CD4-positive, alpha-beta T cell treated with Interleukin-12 subunit alpha and Interleukin-12 subunit beta, for 1 hour (primary cell): ENCODE measurements at places on chromosomes 5 and 9.

GRCh38 chr9:132283165-132283564 is 71.6 kb downstream of the SETX start:
- DNase-seq, result no peak

DNA sequence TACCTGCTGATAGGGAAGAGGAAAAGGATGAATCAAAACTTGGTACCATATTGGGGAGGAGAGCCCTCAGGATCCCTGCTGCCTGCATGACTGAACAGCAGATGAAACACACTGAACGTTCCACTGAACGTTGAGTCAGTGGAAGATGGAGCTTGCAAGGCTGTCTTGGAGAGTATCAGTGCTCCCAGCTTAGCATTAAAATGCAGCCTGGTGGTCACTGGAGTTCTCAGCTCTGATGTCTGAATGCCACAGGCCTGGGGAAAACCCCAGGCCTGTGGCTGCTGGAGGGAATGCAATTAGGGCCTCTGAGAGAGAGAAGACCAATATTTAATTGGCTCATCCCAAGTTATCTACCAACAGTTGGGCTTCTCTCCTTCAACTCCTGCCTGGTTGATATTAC is 54.5 kb downstream of the PDE4D start:
- no peak for DNase-seq

DNA sequence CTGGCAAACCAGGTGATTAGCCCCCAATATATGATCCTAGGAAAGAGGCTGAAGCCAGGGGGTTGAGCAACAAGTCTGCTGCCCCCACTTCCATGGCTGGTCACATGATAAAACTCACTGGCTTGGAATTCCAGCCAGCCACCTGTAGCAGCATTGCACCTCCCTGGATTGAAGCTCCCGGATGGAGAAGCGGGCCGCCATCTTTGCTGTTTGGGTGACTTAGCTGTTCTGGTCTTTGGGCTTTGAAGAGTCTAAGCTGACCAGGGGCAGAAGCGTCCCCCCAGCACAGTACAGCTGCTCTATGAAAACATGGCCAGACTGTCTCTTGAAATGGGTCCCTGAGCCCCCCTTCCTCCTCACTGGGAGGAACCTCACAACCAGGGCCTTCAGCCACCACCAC is 610.2 kb downstream of the ANXA1 start:
- no peak for DNase-seq

- DNase-seq, result no peak
Measured at GRCh38 chr9:69955536-69956355, 87.9 kb upstream of the MAMDC2 start.

DNA sequence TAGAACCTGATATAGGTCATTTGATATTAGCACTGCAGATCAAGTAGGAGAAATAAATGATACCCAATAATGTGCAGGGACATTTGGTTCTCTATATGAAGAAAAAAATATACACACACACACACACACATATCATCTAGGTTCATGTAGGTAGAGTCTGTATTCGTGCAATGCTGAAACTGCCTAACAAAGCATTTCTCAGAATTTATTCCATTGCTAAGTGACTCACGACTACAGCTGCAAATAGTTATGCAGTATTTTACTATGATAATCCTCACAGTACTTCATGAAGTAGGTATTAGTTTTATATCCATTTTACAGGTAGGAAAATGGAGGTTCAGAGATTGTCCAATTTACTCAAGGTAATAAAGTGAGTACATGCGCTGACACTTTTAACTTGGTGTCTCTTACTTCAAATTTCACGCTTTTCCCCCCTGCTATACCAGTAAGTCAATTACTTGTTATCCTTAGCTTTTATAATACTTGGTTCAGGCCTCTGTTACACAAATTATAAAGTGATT is 2.4 kb downstream of the GIN1 start:
- DNase-seq, result no peak

DNA sequence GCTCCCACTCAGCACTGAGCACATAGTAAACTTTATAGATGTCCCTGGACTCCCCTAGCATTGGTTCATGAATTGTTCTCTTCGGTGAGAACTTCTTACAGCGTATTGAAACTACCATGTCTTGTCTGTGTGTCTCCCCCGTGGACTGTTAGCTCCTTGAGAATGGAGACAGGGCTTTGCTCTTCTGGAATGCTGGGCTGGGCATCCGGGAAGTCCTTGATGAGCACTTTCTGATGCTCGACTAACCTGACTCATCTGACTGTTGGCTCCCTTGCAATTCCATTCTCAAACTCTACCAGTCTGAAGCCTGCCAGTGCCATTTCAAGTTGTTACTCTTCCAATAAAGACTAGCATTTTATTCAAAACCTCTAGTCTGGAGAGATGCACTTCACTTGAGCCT is 15.0 kb upstream of the PFDN1 start:
- no peak for DNase-seq

- DNase-seq, result no peak
Measured at GRCh38 chr9:72888943-72889342, 63.9 kb downstream of the ALDH1A1 start.

DNA sequence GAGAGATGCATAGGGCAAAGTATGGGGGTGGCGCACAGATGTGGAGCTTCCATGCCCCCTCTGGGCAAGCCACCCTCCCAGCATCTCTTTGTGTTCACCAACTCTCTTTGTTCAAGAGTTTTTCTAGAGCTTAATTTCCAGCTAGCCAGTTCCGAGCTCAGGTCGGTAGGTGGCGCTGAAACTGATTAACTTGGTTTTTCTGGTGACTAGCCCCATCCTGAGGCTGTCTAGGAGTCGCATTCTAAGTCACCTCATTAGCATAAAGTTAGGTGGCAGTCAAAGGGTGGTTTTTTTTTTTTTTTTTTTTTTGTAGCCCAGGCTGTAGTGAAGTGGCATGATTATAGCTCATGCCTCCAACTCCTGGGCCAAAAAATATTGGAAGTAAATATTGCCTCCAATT is 476.4 kb downstream of the KDM4C start:
- peak; percentile 6 for DNase-seq

DNA sequence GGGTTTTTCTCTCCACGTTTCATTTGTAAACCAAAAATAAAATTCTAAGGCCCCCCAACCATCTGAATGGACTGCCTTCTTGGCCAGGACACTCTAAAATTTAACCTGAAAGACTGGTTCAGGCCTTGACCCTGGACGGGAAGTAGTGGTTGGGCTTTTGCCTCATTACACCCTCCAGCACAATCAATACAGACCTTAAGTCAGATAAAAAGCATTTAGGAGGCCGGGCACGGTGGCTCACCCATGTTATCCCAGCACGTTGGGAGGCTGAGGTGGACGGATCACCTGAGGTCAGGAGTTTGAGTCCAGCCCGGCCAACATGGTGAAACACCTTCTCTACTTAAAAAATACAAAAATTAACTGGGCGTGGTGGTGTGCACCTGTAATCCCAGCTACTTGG is 91.6 kb upstream of the PPP1R26 start:
- no peak for DNase-seq

GRCh38 chr5:32170303-32171151 is 3.6 kb downstream of the GOLPH3 start:
- no peak for DNase-seq

GRCh38 chr9:96006296-96006879 is 130.9 kb downstream of the ERCC6L2 start:
- no peak for DNase-seq

DNA sequence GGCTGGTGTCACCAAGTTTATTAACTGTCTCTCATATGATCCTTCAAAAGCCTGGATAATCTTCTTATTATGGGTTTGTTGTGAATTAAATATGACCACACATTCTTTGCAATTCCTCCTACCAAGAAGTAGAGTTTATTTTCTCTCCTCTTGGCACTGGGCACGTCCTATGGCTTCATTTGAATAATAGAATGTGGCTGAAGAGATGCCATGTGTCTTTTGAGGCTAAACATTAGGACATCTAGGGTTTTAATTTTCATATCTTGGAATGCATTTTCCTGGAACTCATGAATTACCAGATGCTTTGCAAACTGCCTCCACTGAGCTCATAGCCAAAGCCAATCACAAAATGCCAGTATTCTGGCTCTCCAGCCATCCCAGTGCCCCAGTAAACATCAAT is 19.9 kb upstream of the SCGB3A2 start:
- DNase-seq, result no peak

- DNase-seq, result no peak
Measured at GRCh38 chr5:65061250-65061973, 292.7 kb downstream of the CWC27 start.

DNA sequence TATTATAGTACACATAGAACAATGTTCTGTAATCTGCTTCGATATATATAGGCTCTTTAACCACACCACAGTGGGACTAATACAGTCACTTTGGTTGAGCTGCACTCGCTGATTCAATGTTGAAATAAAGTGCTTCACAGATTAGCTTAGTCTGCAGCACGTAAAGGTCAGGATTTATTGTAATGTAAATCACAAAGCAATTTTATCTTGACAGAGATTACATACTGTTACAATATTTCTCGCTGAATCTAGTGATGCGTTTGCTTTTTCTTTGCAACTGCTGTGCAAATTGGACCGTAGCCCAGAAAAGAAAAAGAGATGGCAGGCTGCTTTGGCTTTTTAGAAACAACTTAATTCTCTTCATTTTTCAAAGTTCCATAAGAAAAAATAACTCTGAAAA is 52.9 kb downstream of the CETN3 start:
- DNase-seq, result no peak

DNA sequence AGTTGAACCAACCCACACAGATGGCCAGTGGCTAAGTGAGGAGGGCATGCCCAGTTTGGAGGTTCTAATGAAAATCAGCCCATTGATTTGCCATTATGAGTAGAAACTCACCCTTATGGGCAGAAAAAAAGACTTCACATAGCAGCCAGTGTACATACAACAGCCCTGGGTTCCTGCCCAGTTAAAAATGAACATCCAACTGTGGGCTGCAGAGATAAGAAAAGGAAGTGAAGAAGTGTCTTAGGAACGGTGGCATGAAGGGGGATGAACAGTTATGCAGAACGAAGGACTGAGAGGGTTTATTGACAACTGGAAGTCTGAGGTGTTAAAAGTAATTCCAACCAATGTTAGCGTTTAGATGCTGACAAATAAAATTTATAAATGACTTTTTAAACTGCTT is 118.4 kb downstream of the MARCHF3 start:
- DNase-seq, result no peak

GRCh38 chr5:177520916-177521513 is 4.3 kb upstream of the DDX41 start:
- DNase-seq, result no peak

- no peak for DNase-seq
Measured at GRCh38 chr5:83827111-83827557, 106.5 kb upstream of the HAPLN1 start.

GRCh38 chr5:14504816-14505215 is 76.8 kb upstream of the OTULINL start:
- DNase-seq, result no peak

- DNase-seq, result no peak
Measured at GRCh38 chr5:77358255-77359205, 133.6 kb downstream of the WDR41 start.

- DNase-seq, result no peak
Measured at GRCh38 chr5:145969714-145970092, 33.3 kb downstream of the SH3RF2 start.

DNA sequence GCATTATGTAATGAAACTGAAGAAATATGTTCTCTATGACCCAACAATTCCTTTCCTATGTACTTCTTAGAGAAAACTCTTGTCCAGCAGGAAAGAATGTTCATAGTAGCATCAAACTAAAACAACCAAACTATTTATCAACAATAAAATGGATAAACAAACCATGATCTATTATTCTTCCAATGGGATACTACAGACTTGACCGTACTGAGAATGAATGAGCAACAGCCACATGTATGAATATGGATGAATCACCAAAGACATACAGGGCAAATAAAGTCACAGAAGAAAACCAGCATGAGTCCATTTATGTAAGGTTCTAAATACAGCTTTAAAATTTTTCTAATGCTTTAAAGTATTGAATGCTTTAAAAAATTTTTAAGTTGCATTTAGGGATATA is 73.6 kb upstream of the SUSD1 start:
- DNase-seq, result no peak

DNA sequence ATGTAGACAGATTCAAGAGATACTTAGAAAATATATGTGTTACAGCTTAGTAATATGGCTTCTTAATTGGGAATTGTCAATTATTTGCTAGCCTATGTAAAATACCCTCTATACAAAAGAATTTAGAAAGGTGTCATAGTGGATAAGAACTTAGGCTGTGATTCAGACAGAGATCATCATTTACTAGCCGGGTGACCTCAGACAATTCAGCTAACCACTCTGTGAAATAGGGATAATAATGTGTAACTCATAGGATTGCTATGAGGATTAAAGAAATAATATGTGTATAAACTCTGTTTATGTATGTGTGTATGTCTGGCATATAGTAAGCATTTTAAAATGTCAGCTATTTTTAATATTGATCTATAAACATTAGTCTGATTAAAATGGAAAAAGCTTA is 5.9 kb upstream of the LARS1 start:
- DNase-seq, result no peak

DNA sequence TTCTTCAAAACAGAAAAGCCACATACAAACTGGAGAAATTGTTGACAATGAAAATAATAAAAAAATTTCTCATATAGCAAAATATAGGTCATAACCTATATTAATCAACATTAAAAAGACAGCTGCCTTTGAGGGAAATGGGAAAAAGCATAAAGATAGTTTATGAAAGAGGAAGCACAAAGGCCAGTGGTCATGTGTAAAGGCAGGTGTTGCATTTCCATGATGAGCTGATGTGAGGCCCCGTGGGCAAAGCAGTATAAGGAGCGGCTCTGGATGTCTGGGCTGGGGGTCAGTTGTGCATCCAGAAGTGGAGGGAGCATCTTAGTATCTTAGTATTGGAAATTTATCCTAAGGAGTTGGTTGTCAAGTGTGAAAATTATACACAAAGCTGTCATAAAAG is 18.3 kb downstream of the NDUFS6 start:
- DNase-seq, result no peak

DNA sequence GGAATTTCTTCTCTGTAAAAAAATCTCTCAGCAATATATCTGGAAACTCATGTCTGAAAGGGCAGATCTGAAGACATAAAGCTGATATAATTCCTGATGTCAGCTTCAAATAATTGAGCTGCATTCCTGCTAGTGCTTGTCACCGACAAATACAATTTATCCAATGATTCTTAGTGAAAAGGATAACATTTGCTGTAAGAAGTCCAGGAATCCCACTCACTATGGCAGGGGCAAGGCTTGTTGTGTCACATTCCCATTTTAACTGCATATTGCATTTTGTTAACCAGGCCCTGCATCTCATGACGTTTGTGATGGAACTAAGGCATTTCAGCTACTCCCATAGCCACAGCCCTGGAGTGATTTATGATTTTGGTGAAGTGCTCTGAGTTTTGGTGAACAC is 160.1 kb upstream of the DAB2 start:
- no peak for DNase-seq

GRCh38 chr5:177362610-177363507 is 5.1 kb downstream of the RGS14 start:
- peak; percentile 82 for DNase-seq
